ENCODE measurements at places on chromosomes 3 and 15.

GRCh38 chr3:181712553-181713279 lies 991 bp downstream of the SOX2 start:
- DNase-seq: peak; percentile 90

DNA sequence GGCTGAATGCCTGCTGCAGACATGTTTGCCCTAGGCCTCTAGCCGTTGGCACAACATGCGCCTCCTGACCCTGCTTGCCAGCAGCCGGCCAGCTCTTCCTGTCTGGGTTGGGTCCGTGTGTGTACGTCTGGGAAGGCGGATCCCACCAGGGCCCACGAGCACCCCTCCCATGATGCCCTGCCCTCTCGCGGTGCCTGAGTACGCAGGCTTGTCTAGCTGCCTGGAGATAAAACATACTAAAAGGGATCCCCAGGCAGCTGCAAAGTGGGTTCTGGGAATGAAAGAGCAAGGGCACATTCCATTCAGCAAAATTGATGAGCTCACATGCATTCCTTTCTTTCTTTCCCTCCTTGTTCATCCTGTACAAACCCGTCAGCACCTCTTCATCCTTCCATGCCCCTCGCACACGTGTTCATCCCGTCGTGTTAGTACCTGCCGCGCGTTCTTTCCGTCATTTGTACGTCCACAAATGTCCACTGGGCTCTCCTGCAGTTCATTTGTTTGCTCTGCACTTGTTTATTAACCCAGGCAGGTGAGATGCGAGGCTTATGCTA lies 74.3 kb downstream of the FBLN2 start:
- DNase-seq: no peak

GRCh38 chr3:127207727-127208482 lies 15.0 kb downstream of the PRR23E start:
- no peak for DNase-seq

DNA sequence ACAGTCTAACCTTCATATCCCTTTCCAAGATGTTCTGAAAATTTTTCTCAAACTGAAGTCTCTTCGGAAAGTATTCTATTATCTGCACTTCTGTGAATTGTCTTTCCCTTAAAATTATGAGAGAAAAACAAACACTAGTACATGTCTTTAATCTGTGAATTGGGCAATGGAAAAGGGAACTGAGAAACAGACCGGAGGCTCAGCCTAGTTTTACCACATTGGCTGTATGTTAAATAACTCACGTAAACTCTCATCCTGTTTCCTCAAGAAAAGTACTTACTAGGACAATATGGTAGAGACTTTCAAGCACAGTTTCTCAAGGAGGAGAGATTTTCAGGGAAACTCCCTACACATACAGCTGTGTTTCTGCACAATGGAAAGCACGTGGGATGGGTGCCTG lies 982.2 kb upstream of the SEMA6D start:
- DNase-seq: no peak

DNA sequence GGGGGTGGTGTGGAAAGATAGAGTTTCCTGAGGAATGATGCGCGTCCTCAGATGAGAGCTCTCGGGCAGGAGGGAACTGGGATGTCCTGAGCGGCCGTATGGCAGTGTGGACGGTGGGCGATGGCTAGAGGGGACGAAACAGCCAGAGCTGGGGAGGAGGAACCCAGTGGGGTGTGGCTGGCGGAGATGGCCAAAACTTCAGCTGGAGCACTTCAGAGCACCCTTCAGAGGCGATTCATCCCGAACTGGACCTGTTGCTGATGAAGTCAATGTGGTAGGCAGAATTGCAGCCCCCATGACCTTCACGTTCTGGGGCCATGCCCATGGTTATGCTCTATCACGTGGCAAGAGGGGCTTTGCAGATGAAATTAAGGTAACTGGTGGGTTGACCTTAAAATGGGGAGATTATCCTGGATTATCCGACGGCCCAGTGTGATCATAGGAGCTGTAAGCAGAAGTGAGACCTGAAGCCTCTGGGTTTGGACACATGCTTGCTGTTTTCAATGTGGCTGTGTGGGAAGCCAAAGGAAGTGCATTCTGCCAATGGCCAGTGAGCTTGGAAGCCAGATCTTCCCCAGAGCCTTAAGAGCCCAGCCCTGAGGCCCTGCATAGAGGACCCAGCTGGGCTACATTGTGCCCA lies 52.3 kb downstream of the ATP1B3 start:
- DNase-seq: no peak

GRCh38 chr15:51378406-51378805 lies 37.0 kb downstream of the GLDN start:
- no peak for DNase-seq

DNA sequence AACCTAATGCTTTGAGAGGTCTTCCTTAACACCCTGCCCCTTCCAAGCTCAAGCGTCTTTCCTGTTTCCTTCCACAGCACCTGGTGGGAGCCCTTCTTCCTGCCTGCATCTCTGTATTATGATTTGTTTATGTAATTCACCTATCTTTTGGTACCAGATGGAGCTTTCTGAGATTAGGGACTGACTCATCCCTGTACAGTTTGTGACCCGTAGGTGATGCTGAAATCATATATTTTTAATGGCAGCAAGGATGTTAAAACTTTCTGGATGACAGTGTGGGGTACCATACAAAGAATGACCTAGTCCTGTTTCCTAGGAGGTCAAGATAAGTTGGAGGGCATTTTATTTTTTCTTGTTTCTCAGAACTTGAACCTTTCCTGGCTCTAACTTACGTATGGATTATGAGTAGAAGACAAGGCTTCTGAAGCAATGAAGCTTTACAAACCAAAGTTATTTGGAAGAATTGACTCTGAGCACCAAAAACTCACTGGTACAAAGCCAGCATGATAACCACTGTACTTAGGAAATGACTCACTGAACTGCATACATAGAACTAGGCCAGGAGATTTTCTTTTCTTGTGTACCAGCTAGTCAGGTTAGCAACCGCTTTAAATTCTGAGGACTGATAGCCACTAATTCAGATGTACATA lies 46.6 kb downstream of the HHLA2 start:
- DNase-seq: no peak

DNA sequence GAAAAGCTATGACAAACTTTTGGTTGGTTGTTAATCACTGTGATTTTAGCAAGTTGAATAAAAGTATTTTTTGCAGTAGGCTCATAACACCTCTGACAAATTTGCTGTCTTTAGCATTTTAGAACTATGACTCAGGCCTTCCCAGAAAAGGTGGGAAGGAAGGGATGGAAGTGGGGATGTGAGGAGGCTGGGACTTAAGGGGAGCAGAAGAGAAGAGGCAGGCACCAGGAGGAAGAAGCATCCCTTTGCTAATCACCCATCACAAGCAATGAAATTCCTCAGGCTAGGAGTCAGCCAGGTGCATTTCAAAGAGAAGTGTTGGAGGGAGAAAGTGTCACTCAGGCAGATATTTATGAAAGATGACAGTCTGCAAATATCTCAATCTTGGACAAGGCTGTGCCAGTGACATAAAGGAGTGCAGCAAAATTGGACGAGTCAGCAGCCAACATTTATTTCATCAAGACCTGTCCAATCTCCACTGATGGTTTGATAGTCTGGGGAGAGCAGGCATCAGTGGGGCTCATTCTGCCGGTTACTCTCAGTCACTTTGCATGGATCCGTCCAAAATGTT lies 337.3 kb upstream of the ARRDC4 start:
- no peak for DNase-seq

GRCh38 chr15:94305133-94305532 lies 73.8 kb downstream of the MCTP2 start:
- no peak for DNase-seq

All from NCI-H2081 (cell line).